ENCODE measurements at places on chromosomes 3 and 15. TPM values are rescaled to one million over a fixed set of nuclear protein-coding genes. Genes with fewer than 3 reads are reported as not detected.

HTD2 gene
- total RNA-seq: 19.9 TPM

PPM1M gene
- 35.4 TPM for total RNA-seq

DPPA2 gene
- not detected for total RNA-seq

ERC2 gene
- 3.7 TPM for total RNA-seq

FBXL22 gene
- not detected for total RNA-seq

SATB1 gene
- 6.8 TPM for total RNA-seq

P2RY13 gene
- 0.97 TPM for total RNA-seq

GALNT15 gene
- not detected for total RNA-seq

CLDN11 gene
- not detected for total RNA-seq

GOLGA6B gene
- not detected for total RNA-seq

TMEM41A gene
- 34.1 TPM for total RNA-seq

WWTR1 gene
- total RNA-seq: 0.11 TPM

LTF gene
- not detected for total RNA-seq

CLDN18 gene
- total RNA-seq: not detected

SHC4 gene
- total RNA-seq: 0.22 TPM

LRRIQ4 gene
- total RNA-seq: 0.07 TPM

GADL1 gene
- not detected for total RNA-seq

SH3GL3 gene
- not detected for total RNA-seq

LIPC gene
- total RNA-seq: not detected

CGNL1 gene
- not detected for total RNA-seq

SCAMP5 gene
- total RNA-seq: 46.6 TPM

TRPM1 gene
- total RNA-seq: not detected

LMAN1L gene
- total RNA-seq: 4.3 TPM

LYSMD4 gene
- total RNA-seq: 6.3 TPM

CLSTN2 gene
- total RNA-seq: not detected

SERINC4 gene
- total RNA-seq: not detected

CLRN1 gene
- not detected for total RNA-seq

BCL2A1 gene
- total RNA-seq: 1.4 TPM

TIMP4 gene
- total RNA-seq: not detected

PROS1 gene
- 1.3 TPM for total RNA-seq

Data from Karpas-422 (cell line).